ENCODE measurements at places on chromosomes 16 and 17.

GRCh38 chr16:88346680-88347505 lies 35.9 kb upstream of the ZNF469 start:
- DNase-seq: no peak

GRCh38 chr16:9695152-9695551 lies 487.1 kb downstream of the GRIN2A start:
- no peak for DNase-seq

GRCh38 chr16:51053775-51054174 lies 97.3 kb downstream of the SALL1 start:
- no peak for DNase-seq

DNA sequence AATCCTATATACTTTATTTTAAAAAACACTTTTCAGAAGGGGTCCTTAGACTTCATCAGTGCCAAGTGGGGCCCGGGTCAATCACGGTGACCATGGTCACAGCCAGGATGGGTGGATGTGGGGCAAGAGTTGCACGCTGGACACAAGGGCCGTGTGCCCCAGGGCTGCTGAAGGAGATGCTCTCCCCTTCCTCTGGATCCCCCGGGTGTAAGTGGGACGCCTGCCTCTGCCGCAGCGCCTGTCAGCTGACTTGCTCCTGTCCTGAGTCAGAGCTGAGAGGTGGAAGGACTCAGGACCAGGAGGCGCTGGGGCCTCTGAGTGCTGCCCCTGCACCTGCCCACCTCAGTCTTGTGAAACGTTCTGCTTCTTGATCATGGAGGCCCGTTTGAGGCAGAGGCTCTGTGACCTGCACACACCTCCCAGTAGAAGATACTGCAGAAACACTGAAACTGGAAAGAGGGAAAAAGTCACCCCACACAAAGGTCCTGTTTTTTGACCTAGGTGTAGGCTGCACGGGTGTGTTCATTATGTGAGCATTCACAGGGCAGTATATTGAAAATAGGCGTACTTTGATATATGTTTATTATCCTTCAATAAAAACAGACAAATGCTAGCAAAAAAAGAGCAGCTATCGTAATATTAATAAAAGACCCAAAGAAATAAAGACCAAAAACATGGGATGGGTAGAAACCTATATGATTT lies 40.9 kb upstream of the BAHCC1 start:
- DNase-seq: no peak

DNA sequence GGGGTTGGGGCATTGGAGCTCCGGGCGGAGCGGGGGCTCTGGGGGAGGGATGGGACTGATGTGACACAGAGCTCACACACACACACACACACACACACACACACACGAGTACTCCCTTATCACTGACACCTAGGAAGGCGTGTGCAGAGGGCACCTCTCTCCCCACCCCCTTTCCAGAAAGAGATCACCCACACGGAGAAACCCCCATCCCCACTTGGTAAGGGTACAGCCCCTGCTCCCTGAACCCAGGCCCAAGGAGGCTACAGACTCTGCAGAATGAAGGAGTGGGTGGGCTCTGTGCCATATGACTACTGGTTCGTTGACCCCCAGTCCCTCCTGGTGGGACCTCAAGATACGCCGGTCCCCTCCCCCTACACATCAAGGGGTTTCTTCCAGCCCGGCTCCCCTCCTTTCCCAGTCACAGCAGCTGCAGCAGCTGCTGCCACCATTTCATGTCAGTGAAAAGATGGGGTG lies 8.7 kb upstream of the ARHGAP23 start:
- no peak for DNase-seq

- peak; percentile 79 for DNase-seq
Measured at GRCh38 chr16:29816694-29817441, 916 bp downstream of the PAGR1 start.

- no peak for DNase-seq
Measured at GRCh38 chr17:7667656-7668406, 17.1 kb downstream of the ATP1B2 start.

GRCh38 chr17:40093005-40093579 lies 7.3 kb downstream of the NR1D1 start:
- no peak for DNase-seq

DNA sequence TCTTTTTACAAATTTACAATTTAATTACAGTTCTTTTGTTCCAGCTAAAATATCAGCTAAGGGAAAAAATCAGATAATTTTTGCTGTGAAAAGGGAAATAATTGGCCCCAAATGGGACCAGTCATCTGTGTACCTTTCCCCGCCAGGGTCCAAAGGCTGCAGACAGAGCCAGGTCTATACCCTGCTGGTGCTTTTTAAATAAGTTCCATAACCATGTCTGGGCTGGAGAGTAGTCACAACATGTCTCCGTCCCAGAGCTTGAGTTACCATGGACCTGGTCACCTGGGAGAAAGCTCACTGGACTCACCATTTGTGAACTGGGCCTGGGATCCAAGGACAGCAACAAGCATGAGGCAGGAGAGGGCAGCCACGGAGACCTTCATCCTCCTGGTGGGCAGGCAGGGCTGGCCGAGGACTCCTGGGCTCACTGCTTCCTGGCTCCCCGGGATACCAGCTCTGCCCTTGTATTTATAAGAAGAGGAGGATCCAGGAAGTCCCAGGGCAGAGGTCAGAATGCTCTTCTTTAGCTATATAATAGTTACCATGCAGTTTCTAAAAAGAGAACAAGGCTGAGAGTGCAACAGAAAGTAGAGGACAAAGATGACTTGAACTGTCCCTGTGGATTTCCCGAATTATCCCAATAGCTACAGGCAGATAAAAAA lies at the start of gene CCL15:
Gene CCL15 (minus strand): TSS at position 444 of the 662 bp plus-strand sequence. CDS start 61 bp downstream, at position 383.
- DNase-seq: no peak

DNA sequence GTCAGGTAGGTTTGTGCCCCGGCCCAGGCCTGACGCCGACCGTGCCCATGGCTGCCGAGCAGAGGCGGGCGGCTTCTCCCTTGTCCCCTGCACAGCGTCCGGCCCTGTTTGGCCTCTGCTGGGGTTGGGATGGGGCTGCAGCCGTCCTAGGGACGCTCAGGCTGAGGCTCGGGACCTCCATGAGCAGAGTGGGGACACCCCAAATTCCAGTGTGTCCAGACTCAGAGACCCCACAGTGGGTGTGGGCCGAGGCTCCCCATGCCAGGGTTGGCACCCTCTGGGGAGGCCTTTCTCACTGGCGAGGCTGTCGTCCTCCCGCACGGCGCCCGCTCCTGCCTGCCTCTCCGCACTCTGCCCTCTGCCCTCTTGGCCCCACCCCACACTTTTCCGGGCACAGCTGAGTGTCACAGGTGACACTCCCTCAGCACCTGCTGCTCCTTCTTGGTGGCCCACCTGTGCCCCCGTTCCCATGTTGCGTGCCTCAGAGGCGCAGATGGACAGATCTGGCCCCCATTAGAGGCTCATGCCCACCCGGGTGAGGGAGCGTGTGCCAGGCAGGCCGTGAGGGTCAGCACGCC lies 16.1 kb downstream of the TRAF7 start:
- DNase-seq: no peak

DNA sequence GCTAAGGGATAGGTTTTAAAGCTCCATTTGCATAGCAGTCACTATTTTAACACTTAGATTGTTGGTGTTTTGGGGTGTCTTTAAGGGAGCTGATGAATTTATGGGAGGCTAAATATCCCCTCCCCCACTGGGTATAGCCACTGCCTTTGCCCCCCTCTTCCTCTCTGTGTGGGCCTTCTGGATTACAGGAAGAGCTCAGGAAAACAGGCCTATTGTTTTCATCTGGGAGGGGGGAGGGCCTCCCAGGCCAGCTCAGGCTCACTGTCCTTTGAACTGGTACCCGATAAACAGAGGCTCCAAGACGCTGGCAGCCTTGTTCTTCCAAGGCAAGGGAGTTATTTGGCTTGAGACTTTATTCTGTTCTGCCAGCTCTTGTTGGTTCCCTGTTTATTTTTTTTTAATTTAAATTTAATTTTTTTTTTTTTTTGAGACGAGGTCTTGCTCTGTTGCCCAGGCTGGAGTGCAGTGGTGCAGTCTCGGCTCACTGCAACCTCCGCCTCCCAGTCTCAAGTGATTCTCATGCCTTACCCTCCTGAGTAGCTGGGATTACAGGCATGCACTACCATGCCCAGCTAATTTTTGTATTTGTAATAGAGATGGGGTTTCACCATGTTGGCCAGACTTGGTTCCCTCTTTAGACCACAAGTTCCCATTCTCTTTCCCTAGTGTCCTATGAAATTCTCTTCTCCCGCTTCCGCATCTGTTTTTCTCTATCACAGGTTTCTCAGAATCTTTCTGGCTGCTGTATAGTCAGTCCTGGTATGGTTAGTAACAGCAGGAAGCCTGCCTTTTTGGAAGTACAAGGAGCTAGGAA lies 25.1 kb downstream of the MINK1 start:
- no peak for DNase-seq

GRCh38 chr16:22373662-22374310 lies 633 bp downstream of the CDR2 start:
- DNase-seq: peak; percentile 5

DNA sequence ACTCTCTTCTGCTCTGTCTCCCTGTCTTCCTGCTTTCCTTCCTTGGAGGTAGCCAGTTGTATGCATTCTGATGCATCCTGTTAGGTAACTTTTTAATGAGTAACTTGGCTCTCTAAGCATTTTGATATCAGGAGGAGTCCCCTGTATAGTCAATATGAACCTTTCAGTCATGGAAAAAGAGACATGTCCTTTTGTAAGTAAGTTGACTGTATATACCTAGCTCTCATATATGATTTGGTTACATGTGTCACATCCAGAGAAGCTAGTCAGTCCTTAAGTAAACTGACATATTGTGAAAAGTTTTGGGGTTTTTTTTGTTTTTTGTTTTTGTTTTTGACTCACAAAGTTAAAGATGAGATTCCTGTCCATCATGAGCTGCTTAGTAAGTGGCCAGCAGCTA lies 18.8 kb downstream of the UTP18 start:
- DNase-seq: no peak

DNA sequence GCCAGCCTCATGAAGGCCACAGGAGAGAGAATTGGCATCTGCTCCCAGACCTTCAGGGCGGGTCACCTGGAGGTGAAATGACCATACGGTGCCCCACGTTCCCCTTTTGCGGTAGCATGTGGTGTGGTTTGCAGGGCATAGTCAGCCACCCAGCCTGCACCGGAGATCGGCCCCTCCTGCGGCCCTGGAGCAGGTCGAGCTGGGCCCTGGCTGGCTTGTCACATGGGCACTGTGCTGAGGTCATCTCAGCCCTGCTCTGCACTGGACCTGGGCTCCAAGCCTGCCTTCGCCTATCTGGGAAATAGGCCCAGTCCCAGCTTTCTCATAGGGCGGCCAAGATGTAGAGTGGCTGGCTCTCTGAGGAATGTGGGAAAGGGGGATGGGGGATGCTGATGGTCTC lies 16.2 kb downstream of the GSE1 start:
- no peak for DNase-seq

- DNase-seq: no peak
Measured at GRCh38 chr17:76079956-76080767, 1.2 kb downstream of the ZACN start.

DNA sequence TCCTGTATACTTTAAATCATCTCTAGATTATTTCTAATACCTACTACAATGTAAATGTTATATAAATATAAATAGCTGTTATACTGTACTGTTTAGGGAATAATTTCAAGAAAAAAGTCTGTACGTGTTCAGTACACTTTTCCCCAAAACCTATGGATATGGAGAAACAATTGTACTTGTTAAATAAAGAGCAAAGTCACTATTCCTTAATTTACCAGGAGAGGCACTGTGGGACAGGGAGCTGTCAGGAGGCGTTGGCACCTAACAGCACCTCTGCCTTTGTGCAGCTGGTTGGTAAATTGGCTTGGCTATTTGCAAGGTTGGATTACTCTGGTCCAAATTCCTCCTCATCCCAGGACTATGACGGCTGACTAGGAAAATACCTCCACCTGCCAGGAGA lies 28.0 kb downstream of the CRHR1 start:
- no peak for DNase-seq

DNA sequence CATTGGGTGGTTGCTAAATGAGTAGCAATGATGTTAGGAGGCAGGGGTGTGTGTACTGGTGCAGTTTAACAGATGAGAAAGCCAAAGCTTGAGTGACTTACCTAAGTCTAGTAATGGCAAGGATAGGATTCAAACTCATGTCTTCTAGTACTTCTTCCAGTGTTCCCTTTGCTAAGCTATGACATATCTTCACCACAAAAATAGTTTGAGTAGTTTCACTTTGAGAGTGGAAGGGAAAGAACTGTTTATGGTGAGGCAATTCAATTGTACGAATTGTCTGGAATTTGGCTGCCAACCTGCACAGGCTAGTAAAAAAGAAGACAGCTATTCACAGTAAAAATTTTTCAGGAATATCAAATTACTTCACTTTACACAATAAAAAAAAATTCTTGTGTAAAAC lies 138.0 kb downstream of the NLK start:
- no peak for DNase-seq

- no peak for DNase-seq
Measured at GRCh38 chr16:82231008-82231787, 61.2 kb upstream of the MPHOSPH6 start.

DNA sequence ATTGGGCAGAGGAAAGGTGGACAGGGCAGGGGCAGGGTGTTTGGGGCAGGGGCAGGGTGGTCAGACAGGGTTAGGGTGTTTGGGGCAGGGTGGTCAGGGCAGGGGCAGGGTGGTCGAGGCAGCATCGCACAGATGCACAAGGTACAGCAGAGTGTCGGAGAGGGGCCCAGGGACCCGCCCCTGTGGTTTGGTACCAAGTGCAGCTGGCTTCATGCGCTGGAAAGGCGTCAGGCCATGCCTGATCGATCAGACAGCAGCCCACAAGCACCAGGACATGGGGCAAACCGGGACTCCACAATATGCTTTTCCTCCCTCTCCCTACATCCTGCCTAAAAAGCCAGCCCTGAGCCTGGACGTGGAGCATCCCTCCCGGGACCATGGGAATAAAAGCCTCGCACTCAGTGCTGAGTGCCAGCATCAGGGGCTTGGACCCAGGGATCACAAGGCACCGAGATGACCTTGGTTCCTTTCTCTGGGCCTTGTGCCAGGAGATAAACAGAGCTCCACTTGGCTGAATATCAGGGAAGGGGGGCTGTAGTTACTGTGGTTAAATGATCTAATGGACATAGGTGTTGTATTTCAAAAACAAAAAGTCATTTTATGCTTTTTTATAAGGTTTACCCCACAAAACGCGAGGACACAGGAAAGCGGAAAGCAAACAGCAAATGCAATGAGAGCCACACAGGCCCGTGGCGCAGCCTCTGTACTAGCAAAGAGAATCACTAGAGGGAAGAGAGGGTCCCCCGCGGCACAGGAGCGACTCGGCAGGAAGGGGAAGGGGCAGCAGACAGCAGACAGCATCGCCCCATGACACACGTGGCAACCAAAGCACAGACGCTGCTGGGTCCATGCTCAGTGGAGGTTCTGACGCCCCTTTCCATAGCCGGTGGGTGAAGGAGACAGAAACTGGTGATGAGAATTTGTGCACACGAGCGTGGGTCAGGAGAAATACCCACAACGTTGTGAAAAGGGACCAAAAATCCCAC lies 5.3 kb upstream of the HEXD start:
- no peak for DNase-seq

- DNase-seq: no peak
Measured at GRCh38 chr16:476039-476438, 50.6 kb downstream of the RAB11FIP3 start.

- DNase-seq: no peak
Measured at GRCh38 chr17:44955674-44956425, 8.3 kb upstream of the KIF18B start.

- DNase-seq: peak; percentile 37
Measured at GRCh38 chr17:62791767-62792446, 16.2 kb downstream of the MARCHF10 start.

- no peak for DNase-seq
Measured at GRCh38 chr17:27288183-27288582, 5.7 kb upstream of the WSB1 start.

GRCh38 chr16:27723711-27724481 lies 174.0 kb downstream of the KATNIP start:
- no peak for DNase-seq

Measured in NCI-H226 (cell line).